Activated CD8-positive, alpha-beta memory T cell treated with anti-CD3 and anti-CD28 coated beads for 4 hours (primary cell): ENCODE measurements at places on chromosomes 7 and 10.

DNA sequence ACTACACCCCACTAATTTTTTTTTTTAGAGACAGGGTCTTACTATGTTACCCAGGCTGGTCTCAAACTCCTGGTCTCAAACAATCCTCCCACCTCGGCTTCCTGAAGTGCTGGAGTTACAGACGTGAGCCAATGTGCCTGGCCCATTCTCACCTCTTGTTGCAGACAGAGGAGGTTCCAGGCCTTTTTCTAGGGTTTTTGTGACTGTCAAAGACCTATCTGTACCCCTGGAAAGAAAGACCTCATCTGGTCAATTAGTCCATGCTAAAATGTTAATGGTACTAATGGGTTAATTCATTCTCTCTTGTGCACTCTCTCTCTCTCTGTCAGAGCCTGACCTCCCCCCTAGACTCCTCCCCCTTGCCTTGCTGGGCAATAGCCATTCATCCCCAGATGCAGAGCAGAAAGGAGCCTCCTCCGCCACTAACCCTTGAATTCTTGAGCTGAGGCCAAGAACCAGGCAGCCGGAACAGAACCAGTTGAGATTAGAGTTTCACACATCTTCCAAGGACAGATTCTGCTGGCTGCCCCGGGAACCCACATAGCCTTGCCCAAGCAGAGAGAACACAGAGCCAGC, 209.7 kb downstream of the SKIDA1 start:
- DNase-seq: no peak

DNA sequence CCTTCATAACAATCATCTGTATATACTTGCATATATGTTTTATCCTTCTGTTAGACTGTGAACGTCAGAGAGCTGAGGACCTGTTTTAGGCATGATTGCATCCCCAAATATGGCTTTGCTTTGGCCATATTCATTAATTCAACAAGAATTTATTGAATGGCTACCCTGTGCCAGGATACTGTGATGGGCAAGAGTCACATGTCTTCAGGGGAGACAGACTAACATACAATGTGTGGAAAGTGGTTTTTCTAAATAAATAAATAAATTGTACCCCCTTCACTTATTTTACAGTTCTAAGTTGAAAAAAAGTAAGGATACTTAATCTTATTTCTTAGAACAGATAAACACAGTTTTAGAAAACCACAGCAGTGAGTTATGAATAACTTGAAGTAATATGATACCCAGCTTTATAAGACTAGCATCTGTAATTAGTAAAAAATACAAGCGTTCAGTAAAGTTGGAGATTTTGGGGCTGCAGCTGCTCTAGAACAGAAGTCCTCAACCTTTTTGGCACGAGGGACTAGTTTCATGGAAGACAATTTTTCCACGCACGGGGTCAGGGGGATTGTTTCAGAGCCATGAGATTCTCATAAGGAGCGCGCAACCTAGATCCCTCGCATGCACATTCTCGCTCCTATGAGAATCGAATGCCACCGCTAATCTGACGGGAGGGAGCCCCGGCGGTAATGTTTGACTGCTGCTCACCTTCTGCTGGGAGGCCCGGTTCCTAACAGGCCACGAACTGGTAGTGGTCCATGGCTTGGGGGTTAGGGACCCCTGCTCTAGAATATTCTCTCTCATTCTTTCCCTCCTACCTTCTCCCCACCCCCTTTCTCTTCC, 89.4 kb upstream of the MTPN start:
- DNase-seq: no peak

- no peak for DNase-seq
These were observed 5.3 kb upstream of the KLF6 start for GRCh38 chr10:3790272-3790671.

- no peak for DNase-seq
These were observed 239.0 kb downstream of the REEP3 start for GRCh38 chr10:63760034-63760707.

DNA sequence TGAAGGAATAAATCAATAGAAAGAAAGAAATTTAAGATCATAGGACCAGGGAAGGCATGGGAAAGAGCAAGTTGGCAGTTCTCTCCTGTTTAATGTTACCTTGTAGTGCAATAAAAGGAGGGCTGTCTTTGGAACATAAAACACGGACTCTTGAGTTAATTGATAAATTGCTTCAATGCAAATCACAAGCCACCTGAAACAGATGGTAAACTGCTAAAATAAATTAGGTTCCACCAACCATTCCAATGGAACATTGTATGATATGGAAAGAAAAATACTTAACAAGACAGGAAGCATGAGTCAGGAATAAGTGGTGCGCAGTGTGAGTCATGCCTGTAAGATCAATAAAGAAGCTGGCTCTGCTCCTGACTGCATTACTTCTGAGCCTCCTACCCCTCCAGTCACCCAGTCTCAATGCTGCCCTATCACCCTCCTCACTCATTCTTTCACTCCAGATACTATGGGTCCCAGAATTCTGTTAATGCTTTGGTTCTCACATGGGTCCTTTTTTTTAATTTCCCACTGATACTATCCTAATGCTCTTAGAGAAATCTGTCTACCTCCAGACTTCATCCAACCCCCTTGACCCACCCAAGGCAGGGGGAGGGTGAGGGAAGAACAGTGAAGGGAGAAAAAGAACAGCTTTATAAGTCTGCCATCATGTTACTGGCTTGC, 78.9 kb downstream of the LRRC17 start:
- no peak for DNase-seq

DNA sequence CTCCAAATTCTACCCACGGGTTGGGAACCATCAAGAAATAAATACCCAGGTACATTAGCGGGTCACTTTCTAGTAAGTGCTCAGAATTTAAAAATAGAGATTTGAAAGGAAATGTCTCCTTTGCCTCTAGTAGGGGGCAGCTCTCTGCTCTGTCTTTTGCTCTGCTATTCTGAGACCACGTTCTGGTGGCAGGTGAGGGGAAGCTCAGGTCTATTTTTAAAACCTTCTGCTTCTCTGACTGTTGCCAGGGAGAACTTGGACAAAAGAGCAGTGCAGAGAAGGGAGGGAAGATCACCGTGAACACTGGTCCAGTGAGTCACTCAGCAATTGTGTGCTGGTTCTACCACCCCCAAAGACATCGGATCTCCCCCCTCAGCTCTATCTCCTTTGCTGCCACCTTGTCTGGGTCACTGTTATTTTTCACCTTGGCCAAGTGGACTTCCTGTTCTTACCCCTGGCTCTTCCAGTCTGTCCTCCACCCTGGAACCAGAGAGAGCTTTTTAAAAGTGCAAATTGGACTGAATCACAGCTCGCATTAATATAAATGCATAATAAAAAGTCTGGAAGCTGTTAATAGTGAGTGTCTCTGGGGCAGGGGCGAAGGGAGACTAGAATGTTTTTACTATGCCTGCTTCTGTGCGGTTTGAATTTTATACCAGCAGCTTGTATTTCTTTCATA, 72.4 kb upstream of the LOXL4 start:
- no peak for DNase-seq

- DNase-seq: no peak
These were observed 7.7 kb downstream of the DPCD start for GRCh38 chr10:101595591-101596433.

GRCh38 chr10:75865413-75866299, 434.2 kb downstream of the LRMDA start:
- no peak for DNase-seq

GRCh38 chr10:131760416-131761166, 140.2 kb upstream of the PPP2R2D start:
- DNase-seq: no peak
